ENCODE measurements at places on chromosomes 12 and 14.
A peak's percentile ranks its signal among the peaks of the same experiment; 100 is the strongest.

DNA sequence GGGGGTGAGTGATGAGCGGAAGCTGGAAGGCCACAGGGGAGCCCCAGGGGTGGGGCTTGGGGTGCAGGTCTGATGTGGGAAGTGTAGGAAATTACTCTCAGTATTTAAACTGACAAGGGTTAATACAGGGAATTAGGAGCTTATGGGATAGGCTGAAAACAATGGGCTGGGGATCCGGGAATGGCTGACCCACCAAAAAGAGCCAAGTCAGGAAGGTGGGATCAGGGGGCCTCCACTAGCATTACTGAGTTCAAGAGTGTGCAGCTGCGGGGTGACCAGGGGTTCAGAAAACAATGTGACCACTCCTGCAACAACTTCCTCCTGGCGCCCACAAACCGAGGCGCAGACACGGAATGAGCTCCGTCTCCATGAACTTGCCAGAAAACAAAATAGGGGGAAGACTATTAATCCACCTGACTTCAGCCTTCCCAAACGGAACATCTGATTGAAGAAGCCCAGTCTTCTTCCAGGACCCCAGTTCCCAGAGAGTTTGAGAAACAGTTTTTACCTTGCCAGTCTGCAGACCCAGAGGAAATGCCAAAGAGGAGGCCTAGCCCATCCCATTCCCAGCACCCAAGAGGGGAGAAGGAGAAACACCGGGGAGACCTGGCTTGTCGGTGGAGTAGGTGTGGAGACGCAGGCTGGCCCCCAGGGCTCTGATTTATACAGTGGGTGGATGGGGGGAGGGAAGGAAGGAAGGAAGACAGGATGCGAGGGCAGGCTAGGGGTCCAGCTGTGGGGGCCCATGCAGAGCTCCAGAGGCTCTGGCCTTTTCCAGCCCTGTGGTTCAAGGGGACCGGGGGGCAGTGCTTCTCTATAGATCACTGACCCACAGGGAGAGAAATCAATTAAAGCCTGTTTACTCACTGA is 16.5 kb upstream of the YY1 start:
- no peak for DNase-seq

GRCh38 chr12:54261815-54262402 is 18.0 kb downstream of the CBX5 start:
- DNase-seq: no peak

DNA sequence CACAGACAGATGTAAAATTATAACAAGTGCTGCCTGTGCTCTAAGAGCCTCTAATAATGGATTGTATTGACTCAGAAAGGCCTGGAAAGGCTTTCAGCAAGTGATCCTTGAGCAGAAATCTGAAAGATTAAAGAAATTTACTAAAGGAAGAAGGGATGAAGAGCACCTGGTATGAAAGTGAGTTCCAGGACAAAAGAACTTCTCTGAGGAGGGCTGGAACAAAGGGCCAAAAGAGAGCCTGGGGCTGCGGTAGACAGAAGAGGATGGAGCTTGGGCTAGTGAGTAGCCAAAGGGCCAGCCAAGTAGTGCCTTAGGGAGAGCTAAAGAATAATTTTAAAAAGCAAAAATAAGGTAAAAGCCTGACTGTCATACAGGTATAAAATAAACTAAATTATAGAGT is 44.0 kb downstream of the BCAT1 start:
- DNase-seq: no peak

- DNase-seq: no peak
These were observed 215.6 kb downstream of the SLC6A15 start for GRCh38 chr12:84696908-84697540.

GRCh38 chr14:99627510-99628381 is 17.2 kb upstream of the HHIPL1 start:
- no peak for DNase-seq

- DNase-seq: no peak
These were observed 62.8 kb downstream of the HRK start for GRCh38 chr12:116818341-116818856.

- no peak for DNase-seq
These were observed 6.6 kb upstream of the PLEK2 start for GRCh38 chr14:67418401-67419191.

- no peak for DNase-seq
These were observed 161.1 kb upstream of the FOXN3 start for GRCh38 chr14:89578156-89578555.

DNA sequence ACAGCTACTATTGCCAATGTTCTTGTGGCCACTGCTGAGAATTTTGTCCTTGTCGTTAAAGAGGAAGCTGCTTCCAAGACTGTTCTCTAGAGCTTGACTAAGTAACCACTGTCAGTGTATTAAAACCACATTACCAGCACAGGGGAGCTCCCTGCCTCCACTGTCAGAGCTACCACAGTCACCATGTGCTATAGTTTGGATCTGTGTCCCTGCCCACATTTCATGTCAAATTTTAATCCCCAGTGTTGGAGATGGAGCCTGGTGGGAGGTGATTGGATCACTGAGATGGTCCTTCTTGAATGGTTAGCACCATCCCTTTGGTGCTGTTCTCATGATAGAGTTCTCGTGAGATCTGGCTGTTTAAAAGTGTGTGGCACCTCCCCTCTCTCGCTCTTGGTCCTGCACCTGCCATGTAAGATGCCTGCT is 23.2 kb upstream of the RAP1B start:
- no peak for DNase-seq

DNA sequence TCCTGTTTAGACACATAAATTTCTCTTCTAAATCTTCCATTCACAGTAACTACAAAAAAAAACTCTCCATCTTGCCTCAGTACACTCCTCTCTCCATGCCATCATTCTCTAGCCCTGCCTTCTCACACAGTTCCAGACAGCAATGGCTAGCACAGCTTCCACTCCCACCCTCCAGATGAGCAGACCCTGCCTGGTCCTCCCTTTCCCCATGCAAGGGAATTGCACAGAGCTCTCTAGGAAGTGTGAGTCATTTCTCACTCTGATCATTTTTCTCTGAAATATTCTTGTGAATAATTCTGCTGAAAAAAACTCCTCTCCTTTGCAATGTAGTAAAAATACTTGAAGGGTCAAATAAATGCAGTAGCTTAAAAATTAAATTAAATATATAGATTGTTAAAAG is 170.6 kb downstream of the BMP4 start:
- DNase-seq: no peak

DNA sequence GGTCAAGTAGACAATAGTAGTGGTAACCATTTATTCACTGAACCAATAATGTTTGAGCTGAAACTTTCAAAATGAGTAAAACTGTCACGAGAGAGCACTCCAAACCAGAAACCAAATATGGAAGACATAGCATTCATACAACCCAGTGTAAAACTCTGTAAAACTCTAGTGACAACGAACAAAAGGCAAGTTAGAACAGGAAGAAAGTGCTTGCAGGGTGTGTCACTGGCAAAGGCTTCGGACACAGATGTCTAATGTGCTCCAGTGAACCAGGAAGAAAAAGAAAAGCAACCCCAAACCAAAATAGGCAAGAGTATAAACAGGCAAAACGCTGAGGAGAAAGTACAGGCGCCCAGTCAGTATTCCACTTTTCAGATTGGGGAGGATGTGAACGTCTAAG is 79.3 kb upstream of the FZD10 start:
- no peak for DNase-seq

GRCh38 chr12:7624478-7624877 is 41.2 kb downstream of the APOBEC1 start:
- DNase-seq: no peak

DNA sequence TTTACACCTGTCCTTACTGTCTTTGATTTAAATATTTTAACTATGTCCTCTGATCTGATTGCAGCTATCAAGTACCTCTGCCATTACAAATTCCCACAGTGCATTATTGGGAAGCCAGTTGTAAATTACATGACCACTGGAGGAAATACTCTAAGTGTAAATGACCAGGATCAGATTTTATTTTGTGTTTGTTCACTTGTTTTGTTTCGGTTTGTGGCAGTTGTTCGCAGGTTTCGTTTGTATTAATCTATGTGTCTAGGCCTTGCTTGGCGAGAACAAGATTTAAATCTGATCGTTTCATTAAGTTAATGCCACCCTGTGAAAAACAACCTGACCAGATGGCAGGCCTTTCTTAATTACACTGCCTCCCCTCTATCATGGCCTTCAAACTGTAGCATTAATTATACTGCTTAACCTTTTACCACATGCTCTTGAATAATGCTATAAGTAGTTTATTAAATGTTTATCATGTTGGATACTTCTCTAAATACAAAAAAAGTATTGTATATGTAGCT is 990.1 kb downstream of the TMTC2 start:
- DNase-seq: no peak

- no peak for DNase-seq
These were observed 129.3 kb upstream of the CCDC175 start for GRCh38 chr14:59705866-59706265.

- no peak for DNase-seq
These were observed 155.1 kb upstream of the PRICKLE1 start for GRCh38 chr12:42744539-42745182.

DNA sequence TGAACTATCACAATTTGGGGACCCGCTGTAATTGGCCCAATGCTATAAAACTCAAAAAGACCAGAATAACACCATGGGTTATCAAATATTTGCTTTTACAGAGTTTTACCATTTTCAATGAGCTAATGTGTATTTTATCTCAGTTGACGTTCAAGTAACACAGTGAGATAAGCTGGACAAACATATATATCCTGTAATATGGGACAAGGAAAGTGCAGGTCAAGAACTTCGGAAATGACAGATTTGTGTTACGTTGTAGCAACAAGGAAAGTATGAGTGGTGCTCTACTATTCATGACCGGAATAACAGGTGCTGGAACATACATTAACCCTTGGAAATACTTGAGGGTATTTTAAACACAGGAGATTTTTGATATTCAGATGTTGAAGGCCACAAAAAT is 566.4 kb upstream of the FLRT2 start:
- no peak for DNase-seq

DNA sequence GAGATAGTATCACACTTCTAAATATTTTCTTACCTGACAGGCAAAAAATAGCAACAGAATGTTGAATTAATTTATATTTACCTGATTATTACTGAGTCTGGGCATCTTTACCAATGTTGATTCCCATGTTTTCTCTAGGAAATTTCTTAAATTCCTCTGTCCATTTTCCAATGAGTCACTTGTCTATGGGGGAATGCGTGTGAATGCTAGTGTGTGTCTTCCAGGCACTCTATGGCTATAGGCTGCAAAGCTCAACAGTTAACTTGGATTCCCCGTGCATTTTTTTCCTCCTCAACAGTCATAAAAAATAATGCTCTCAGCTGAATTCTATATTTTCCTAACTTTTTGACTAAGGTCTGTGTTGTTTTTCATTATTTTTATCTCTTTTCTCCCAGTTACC is 1385.8 kb upstream of the FLRT2 start:
- DNase-seq: no peak

DNA sequence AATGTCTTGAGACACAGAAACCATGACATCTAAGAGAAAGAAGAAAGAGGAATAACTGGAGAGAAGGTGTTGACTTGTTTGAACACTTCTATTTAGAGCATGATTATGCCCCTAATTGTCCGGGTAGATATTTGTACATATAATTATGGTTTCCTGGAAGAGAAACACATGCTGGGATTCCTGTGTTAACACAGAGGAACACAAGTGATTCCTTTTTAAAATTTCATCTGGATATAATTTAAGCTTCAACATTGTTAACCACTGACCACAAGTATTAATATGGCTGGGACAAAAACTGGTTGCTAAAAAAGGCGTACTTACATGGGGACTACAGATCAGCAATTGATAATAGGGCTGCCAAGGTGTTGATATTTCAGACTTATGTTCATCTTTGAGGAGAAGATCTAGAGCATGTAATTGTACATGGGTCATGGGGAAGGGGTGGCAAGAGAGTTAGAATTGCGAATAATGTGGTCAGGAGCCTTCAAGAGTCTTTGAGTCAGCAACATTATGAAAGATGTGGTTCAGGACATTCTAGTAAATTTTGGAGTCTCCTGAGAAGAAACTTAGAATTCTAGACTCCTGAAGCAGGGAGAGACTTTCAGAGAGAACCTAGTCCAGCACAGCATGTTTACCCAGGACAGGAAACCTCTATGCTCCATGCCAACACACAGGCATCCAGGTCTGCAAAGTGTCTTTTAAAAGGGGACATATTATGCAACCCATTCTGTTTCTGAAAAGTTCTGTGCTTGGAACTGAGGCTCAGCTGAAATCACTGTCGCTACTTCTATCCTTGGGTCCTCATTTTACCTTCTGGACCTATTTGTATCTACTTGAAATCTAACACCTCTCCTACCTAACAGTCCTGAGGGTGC is 56.5 kb downstream of the SLC38A1 start:
- no peak for DNase-seq

- no peak for DNase-seq
These were observed 271.8 kb downstream of the AEBP2 start for GRCh38 chr12:19710811-19711793.

GRCh38 chr14:104172880-104173279 is 34.5 kb downstream of the KIF26A start:
- DNase-seq: no peak

GRCh38 chr14:76767681-76768656 is 6.7 kb downstream of the VASH1 start:
- DNase-seq: no peak

GRCh38 chr12:87679251-87679650 is 349.9 kb downstream of the C12orf50 start:
- DNase-seq: no peak

DNA sequence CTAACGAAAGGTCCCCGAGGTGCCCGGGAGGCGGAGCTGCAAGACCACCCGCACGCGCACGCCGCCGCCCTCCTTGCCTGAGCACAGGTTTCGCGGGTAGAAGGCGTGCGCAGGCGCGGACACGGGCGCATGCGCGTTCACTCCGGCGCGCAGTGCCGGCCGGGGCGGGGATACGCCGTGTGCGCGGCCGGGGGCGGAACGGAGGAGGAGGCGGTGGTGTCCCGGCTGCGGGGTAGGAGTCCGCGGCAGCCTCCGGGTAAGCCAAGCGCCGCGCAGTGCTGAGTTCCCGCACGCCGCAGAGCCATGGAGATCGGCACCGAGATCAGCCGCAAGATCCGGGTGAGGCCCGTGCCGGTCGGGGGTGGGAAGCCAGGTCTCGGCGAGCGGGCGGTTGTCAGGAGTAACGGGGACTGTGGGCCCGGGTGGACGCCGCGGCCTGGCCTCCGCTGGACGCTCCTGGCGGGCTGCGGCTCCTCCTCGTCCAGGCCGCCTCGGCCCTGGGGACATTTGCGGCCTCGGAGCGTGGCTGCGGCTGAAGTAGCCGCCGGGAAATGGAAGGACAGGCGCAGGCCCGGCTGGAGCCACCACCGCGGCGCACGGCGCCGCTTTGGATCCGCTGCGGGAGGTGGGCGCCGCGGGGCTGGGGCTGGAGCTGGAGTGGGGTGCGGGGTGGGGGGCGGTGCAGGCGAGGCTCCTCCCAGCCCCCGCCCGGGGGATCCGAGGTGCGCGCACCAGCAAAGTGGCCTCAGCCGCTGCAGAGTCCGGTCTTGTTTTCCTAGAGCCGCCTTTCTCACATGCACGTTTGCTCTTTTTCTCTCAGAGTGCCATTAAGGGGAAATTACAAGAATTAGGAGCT is at the start of gene ZC3H14:
TSS of gene ZC3H14 (plus strand) at position 207 of the 856 bp plus-strand sequence. CDS start at position 304, 97 bp downstream.
- DNase-seq: peak; percentile 72

- no peak for DNase-seq
These were observed 97.1 kb upstream of the CDKN3 start for GRCh38 chr14:54299410-54300363.

- DNase-seq: no peak
These were observed 834.9 kb downstream of the SLC6A15 start for GRCh38 chr12:84077679-84078078.

All from fibroblast of the conjunctiva (primary cell).